Stimulated activated CD8-positive, alpha-beta memory T cell treated with anti-CD3 and anti-CD28 coated beads, Interleukin-4, amount 100 ng/mL, for 48 hours (primary cell): ENCODE measurements at places on chromosomes 16 and 17.

- DNase-seq, result peak; percentile 86
These were observed 923 bp downstream of the GDPD3 start for GRCh38 chr16:30112197-30113030.

GRCh38 chr17:51189628-51190027, 23.4 kb downstream of the NME2 start:
- no peak for DNase-seq

DNA sequence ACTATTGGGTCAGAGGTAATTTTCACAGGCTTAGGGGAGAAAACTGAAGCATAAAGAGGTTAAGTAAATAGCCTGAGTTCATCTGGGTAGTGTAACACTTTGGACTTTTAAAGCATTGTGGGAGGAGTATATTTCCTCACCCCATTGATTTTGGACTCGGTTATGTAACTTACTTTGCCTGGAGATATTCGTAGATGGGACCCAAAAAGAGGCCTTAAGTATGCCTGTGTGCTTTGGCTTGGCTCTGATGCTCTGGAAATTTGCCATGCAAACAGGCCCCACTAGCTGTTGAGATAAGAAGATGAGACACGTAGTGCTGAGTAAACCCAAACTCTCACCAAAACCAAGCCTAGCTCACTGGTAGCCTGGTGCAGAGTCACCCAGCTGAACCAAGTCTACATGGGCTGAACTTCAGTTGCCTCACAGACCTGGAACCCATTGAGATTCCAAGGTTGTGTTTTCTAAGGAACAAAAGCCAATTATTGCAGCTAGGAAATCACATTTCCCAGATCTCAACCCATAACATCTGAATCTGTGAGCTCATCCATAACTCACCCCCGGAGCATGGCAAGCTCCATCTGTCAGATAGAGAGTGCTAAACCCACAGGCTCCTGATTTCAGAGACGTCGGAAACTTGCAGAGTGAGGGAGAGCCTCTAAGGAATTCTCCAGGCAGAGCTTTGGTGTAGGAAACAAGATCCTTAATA, 536.0 kb upstream of the C16orf82 start:
- no peak for DNase-seq

GRCh38 chr16:11211061-11211976, 44.7 kb downstream of the SOCS1 start:
- no peak for DNase-seq

DNA sequence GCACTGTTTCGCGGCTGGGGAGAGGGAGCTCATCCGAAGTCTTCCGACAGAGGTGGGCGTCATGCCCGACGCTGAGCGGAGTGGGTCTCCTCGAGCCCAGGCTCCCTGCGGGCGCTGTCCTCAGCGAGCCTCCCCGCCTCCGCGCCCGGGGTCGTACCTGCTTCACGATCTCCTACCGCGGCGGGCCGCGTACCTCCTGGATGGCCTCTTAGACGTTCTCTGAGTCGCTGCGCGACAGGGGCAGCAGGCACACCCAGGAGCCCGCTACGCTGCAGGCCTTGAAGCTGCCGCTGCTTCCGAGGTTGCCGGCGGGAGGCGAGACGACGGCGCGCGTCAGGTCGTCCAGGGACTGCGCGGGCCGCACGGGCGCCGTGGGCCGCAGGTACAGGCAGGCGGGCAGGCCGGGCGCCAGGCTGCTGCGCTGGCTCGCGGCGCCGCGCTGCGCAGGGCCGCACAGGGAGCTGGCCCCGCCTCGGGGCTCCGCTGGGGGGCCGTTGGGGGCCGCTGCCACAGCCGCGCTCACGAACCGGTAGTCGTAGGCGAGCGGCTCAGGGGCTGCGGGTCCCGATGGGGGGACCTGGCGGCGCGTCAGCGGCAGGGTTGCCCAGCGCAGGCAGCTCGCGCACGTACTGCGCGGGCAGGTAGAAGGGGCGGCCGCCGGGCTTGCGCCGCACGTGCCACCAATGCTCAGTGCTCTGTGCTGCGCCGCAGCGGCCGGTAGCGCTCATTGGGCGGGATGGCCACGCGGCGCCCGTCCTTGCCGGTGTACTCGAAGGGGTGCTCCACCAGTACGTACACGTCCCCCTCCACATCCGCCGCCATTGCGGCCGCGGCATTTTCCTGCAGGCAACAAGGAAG, 116.4 kb upstream of the SMURF2 start:
- DNase-seq, result peak; percentile 48

GRCh38 chr16:74079232-74079586, 217.4 kb upstream of the PSMD7 start:
- DNase-seq, result no peak

DNA sequence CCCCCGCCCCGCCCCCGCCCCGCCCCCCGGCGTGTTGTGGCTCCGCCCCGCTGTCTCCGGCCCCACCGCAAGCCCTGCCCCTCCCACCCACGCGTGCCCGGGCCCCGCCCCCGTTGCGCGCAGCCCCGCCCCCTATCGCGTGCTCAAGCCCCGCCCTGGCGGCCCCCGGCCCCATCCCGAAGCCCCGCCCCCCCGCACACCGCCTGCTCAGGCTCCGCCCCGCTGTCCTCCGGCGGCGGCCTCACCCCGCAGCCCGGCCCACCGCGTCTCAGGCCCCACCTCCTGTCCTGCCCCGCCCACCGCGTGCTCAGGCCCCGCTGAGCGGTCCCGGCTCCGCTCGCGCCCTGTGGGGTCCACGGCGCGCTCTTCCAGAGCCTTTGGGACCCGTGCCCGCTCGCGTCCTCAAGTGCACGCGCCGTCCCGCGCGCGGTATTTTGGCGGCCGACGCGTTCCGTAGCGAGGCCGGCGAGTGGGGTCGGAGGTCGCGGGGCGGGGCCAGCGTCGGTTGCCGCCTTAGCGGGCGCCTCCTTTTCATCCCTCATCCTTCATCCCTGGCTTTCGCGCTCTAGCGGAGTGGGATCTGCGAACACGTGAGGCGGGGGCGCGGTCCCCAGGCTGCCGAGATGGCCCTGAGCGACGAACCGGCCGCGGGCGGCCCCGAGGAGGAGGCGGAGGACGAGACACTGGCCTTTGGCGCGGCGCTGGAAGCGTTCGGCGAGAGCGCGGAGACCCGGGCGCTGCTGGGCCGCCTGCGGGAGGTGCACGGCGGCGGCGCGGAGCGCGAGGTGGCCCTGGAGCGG, at the start of gene TBCD:
Gene TBCD, plus strand, starts transcription at position 495 of the 800 bp plus-strand sequence. Its CDS starts 129 bp downstream, at position 624.
- peak; percentile 87 for DNase-seq

GRCh38 chr17:39167476-39167875, 1.5 kb upstream of the ARL5C start:
- no peak for DNase-seq

DNA sequence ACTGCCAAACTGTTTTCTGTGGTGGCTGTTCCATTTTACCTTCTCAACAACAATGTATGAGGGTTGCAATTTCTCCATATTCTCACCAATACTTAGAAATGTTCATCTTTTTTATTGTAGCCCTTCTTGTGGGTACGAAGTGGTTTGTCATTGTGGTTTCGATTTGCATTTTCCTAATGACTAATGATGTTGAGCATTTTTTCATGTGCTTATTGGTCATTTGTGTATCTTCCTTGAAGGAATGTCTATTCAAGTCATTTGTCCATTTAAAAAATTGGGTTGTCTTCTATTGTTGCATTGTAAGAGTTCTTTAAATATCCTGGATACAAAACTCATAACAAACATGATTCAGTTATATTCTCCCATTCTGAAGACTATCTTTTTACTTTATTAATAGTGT, 47.5 kb upstream of the CCL2 start:
- no peak for DNase-seq

GRCh38 chr17:18951941-18952842, at the start of gene SLC5A10:
Gene SLC5A10, plus strand, starts transcription at chr17:18952165. Its CDS starts 41 bp downstream, at chr17:18952206.
- DNase-seq, result no peak

DNA sequence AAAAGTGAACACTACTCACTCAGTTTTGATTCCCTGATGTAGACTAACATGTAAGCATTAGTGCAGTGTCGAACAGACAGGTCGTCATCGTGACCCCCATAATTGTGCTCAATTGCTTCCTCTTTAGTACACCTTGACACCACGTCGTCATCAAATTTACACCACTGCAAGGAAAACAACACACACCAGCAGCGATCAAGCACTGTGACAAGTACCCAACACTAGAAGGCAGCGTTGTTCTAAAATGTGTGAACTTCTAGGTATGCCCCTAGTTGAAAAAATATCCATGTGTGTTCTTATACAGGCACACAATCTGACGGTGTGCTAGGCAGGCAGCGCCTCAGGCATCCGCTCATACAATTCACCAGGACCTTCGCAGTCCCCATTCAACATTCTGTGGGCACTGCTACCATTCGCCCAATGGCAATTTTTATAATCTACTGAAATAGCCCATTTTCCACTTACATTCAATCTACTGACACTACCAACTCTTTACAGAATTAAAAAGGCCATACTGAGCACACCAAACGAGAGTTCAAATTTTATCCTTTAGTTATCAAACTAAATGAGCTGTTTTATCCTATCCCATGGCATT, 23.1 kb downstream of the LITAFD start:
- no peak for DNase-seq

GRCh38 chr17:55478971-55479370, 32.3 kb downstream of the SMIM36 start:
- no peak for DNase-seq

- DNase-seq, result peak; percentile 79
These were observed 184.8 kb upstream of the CIBAR2 start for GRCh38 chr16:85296859-85297660.

- DNase-seq, result no peak
These were observed 143.7 kb upstream of the COX10 start for GRCh38 chr17:13925579-13925978.

DNA sequence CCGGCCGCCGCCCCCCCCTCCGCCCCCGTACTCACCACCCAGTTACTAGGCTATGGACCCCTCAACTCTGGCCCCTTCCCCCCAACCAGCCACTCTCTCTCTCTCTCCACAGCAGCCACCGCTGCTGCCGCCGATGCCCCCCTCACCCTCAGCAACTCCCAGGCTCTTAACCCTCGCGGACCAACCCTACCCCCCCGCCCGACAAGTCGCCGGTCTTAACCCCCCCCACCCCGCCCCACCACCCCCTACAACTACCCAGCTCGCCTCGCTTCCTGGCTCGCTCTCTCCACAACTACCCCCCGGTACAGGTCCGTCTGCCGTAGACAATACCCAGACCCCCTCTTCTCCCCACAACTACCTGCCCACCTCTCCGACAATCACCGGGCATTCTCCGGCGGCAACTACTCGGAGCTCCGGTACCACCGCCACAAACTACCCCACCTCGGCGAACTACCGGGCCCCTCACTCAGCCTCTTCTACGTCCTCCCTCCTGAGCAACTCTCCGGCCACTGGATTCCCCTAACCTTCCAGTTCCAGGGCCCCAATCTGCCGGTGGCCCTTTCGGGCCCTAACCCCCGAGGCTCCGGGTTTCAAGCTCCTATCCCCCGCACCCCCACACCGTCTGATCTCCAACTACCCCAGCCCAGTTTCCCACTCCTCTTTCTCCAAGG, 702 bp downstream of the PHF23 start:
- DNase-seq, result peak; percentile 52

GRCh38 chr17:35934760-35935159, 4.2 kb upstream of the RDM1 start:
- no peak for DNase-seq

GRCh38 chr16:23521037-23521743, 10.9 kb upstream of the GGA2 start:
- no peak for DNase-seq

DNA sequence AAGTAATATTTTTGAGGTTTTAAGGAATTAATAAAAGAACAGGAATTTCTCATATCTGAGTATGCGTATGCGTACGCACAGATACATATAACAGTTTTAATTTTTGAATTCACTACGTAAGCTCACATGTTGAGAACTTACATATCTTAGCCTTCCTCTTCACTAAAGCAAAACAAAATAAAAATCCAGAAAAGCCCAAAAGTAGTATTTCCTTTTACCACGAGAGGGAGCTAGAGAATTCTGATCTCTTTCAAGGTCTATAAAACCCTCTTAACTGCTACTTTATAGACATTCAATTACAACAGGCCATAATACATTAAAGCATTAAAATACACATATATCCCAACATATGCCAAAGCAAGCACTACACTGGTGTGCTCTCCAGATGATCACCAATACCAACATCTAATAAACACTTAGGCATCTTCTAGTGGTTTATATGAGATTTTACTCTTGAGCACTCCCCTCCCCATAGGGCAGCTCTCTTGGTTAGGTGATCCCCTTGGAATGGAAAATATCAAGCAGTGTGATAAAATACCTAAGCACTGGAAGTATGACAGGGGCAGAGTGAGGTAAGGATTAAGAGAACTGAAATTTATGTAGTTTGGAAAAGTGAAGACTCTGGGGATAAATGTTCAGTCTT, 94.0 kb downstream of the SKAP1 start:
- DNase-seq, result no peak

GRCh38 chr17:63841350-63842172, 924 bp downstream of the SMARCD2 start:
- no peak for DNase-seq

- no peak for DNase-seq
These were observed 17.4 kb upstream of the MTSS2 start for GRCh38 chr16:70703041-70703834.

- peak; percentile 87 for DNase-seq
These were observed 818 bp upstream of the NRN1L start for GRCh38 chr16:67883872-67884261.

DNA sequence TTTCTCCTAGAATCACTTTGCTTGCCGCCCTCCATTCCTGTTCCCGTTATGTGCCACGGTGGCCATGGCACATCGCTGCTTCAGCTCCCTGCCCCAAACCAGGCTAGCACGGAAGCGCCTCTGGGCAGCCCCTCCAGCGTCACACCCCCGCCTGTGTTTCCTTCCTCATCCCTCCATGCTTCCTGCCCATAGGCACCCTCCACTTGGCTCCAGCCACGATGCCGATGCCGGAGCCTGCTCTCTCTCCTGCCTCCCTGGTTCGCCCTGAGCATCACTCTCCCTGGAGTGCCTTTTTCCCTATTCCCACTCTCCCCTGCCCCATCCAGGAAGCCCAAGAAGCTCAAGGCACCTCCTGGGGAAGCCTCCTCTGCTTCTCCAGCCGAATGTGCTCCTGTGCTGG, 3.2 kb upstream of the ARHGAP23 start:
- DNase-seq, result no peak

- no peak for DNase-seq
These were observed 89.3 kb upstream of the ZNF750 start for GRCh38 chr17:82929011-82929622.

GRCh38 chr17:20066253-20066652, 57.1 kb downstream of the SPECC1 start:
- DNase-seq, result no peak

GRCh38 chr16:49782405-49782804, 73.5 kb downstream of the ZNF423 start:
- no peak for DNase-seq

DNA sequence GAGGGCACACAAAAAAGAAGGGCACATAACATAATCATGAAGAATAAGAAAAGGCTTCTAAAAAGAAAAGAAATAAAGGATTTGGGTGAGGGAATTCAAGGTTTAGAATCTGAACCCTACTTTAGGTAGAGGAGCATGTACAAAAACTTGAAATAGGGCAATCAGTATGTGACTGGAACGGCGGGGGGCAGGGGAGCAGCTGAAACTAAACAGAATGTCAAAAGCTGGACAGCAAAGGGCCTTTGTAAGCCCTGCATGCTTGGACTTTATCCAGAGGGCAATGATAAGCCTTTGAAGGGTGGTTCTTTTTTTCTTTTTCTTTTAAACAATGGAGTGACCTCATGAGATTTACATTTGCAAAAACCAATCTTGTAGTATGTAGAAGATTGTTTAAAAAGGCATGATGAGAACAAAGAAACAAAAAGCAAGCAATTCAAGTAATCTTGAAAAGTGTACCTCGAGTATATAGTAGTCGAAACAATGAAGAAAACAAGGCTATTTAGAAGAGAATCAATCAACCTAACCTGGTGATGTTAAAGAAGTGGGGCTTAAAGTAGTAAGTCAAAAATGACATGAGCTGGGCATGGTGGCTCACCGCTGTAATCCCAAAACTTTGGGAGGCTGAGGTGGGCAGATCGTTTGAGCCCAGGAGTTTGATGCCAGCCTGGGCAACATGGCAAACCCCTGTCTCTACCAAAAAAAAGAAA, 46.7 kb upstream of the ANKFY1 start:
- no peak for DNase-seq
